Nephron progenitor cell (in vitro differentiated cells): ENCODE measurements at places on chromosomes 1 and 21.

GRCh38 chr1:6473974-6474814 lies 8.2 kb upstream of the TNFRSF25 start:
- peaks cover 10% of the 10 kb centered on the region for H3K27me3 ChIP-seq
- H3K27ac ChIP-seq = no peak overlapping the region
- no peak for DNase-seq
- peaks cover 41% of the 10 kb centered on the region for H3K4me1 ChIP-seq
- peaks cover 18% of the 10 kb centered on the region for H3K36me3 ChIP-seq

DNA sequence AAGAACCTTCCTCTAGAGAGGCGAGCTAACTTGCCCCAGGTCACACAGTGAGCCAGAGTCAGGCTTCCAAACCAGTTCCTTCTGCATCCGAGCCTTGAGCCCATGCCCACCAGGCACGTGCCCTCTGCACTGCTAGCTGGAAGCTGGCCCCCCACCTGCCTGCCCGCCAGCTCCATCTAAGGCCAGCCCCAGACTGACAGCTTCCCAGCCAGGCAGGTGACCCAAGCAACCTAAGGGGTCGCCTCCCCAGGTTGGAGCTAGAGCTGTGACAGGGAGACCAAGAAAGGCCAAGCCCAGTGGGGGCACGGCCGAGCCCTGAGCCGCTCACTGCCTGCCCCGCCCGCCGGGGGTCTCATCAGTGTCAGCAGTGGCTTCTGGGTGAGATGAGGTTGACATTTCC lies 19.9 kb upstream of the C1QA start:
- no peaks in the 10 kb centered on the region for H3K36me3 ChIP-seq
- DNase-seq = no peak
- no peak overlapping the region for H3K27ac ChIP-seq
- peaks cover 67% of the 10 kb centered on the region for H3K27me3 ChIP-seq
- no peaks in the 10 kb centered on the region for H3K4me1 ChIP-seq
- no peak overlapping the region for H3K4me3 ChIP-seq

GRCh38 chr1:2948001-2948750 lies 73.1 kb upstream of the ACTRT2 start:
- no peak overlapping the region for H3K4me3 ChIP-seq
- H3K27me3 ChIP-seq = no peaks in the 10 kb centered on the region
- DNase-seq = no peak
- no peaks in the 10 kb centered on the region for H3K4me1 ChIP-seq
- no peak overlapping the region for H3K27ac ChIP-seq
- H3K36me3 ChIP-seq = no peaks in the 10 kb centered on the region

DNA sequence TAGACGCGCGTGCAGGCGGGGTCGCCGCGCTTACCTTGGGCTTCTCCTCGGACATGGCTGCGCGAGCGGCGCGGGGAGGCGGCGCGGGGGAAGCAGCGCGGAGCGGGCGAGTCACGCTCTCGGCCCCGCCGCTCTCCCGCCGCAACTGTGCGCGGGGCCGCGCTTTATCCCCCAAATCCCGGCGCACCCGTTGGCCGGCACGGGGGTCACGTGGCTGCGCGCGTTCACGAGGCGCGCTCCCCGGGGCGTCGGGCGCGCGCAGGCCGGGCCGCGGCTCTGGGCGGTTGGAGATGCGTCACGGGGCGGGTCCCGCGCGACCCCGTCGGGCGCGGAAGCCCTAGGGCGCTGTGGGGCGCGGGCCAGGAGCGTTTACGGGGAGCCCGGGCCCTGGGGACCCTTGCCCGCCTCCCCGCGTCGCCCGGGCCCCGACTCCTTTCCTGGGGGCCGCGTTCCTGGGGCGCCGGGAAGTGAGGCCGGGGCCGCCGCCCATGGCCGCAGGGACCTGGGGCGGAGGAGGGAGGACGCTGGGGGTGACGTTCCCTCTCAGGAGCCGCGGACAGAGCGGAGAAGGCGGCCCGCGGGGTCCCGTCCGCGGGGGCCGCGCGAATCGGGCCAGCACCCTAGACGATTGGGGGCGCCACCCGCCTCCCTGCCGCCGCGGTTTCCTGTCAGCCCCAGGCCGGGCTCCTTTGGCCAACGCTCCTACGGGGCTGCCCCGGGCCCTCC lies at the start of gene SUMO3:
SUMO3 (minus strand) TSS at position 149 of the 726 bp plus-strand sequence; CDS start at position 55, 94 bp downstream.
- H3K27me3 ChIP-seq = peaks cover 3% of the 10 kb centered on the region
- no peak within 1 kb of the TSS for H3K27ac ChIP-seq
- H3K4me1 ChIP-seq = peaks cover 10% of the 10 kb centered on the region
- H3K36me3 ChIP-seq = peaks cover 17% of the 10 kb centered on the region

DNA sequence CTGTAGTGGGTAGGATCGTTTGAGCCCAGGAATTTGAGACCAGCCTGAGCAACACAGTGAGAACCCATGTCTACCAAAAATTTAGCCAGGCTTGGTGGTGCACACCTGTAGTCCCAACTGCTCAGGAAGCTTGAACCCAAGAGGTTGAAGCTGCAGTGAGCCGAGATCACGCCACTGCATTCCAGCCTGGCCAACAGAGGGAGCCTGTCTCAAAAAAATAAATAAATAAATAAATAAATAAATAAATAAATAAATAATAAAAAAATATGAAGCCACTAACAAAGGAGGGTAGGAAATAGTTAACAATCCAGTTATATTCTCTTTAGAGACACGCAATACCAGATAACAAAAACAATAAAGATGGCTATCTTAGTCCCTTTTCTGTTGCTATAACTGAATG lies 11.9 kb upstream of the CBR3 start:
- DNase-seq = no peak
- peaks cover 14% of the 10 kb centered on the region for H3K4me1 ChIP-seq
- H3K36me3 ChIP-seq = no peaks in the 10 kb centered on the region
- no peak overlapping the region for H3K4me3 ChIP-seq
- H3K27ac ChIP-seq = no peak overlapping the region
- peaks cover 10% of the 10 kb centered on the region for H3K27me3 ChIP-seq

GRCh38 chr1:231643071-231643934 lies 16.7 kb downstream of the DISC1 start:
- peaks cover 4% of the 10 kb centered on the region for H3K27me3 ChIP-seq
- peak overlapping the region; percentile 61 for H3K27ac ChIP-seq
- peaks cover 19% of the 10 kb centered on the region for H3K36me3 ChIP-seq
- H3K4me3 ChIP-seq = no peak overlapping the region
- no peaks in the 10 kb centered on the region for H3K4me1 ChIP-seq
